ENCODE measurements at places on chromosomes 3 and 15.

DNA sequence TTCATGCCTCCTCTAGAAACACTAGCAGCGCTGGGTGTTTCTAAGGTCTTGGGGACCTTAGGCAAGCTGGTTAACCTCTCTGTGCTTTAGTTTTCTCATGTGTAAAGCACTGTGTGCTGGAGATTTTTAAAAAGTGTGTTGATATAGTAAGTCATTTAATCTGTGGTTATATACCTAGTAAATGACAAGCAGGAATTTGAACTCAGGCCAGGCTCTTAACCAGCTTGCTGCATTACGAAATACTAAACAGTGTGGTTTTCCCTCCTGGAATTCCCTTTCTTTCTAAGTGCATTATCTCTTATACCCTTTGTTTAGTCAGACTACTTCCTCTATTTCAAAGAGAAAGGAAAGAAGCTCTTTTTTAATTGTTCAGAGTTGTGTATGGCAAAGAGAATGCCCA lies 26.5 kb downstream of the NEO1 start:
- no peak for DNase-seq

DNA sequence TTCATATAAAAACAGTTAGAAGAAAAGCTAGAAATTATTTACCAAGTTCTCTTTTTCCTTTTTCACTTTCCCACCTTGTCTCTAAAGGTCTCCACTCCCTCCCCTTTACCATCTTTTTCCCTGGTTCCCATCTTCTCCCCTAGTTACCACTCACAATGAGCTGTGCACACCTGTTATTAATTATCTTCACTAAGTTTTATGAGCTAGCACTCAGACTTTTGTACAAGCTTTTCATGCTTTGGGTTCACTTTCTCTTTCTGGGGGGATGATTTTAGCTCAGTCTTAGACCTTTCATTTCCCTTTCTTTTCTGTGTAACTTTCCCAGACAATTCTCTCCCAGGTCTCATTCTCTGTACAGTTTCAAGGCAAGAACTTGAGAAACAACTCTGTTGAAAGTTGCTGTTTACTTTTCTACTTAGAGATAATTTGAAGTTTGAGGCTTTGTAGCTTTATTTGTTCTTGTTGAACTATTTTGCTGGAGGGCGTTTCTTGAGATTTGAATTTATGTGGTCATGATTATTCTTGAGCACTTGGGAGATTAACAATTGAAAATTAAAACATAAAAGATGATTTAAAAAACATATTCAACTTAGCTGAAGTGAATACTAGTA lies 24.0 kb upstream of the AADAC start:
- no peak for DNase-seq

- DNase-seq: no peak
Observed at GRCh38 chr3:116667791-116668190, 41.8 kb upstream of the TUSC7 start.

- no peak for DNase-seq
Observed at GRCh38 chr15:68387381-68388143, 44.4 kb downstream of the ITGA11 start.

DNA sequence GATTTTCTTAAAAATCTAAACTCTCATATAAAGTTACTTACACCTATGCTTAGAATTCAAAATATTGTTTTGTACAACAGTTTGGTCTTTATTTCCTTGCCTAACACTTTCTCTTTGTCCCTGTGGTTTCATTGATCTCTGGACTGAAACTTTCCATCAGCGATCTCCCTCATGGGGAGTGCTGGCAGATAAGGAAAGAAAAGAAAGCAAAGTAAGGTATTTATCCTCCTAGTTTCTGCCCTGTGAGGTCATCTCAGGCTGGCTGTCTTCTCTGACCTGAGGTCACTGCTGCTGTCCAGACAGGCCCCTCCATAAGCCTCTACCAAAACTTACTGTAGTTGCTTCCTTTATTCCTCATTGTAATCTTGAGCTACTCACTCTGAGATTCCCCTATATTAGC lies 57.9 kb upstream of the EPHA6 start:
- DNase-seq: no peak
